ENCODE measurements at places on chromosomes 3 and 15.

DNA sequence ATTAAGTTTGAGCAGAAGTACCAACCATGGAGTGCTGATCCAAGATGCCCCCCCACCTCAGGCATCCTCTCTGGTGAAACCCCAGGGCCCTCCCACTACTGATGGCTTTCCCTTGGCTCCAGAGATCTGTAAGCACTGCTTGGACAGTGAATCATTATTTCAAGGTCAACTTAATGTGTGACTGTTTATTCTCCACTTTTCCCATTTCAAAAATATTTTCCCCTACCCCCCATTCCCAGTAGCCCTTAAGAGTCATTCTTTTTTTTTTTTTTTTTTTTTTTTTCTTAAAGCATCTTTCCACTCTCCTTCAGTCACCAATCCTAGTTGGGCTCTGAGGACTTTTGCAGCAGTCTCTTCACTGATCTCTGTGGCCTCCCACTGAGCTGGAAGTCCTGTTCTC, 82.6 kb downstream of the PCCB start:
- no peak for DNase-seq

DNA sequence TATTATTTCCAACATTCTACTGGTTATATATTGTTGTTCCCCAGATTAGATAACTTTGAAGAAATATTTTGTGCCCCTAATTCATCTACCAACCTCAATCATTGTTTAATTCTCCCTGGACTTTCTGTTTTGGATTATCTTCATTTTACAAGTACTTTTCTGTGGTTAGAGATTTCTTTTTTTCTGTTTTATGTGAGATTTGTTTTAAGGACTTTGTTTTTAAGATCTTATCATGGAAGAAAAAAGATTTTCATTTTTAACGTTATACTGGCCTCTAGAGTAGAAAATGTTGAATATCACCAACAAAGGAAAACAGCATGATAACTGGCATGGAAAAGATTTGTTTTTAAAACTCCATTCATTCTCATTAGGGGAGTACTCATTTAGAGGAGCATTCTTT, 210.9 kb upstream of the KCNMB2 start:
- DNase-seq = no peak

- no peak for DNase-seq
Measured at GRCh38 chr3:160968761-160969160, 136.4 kb downstream of the B3GALNT1 start.

DNA sequence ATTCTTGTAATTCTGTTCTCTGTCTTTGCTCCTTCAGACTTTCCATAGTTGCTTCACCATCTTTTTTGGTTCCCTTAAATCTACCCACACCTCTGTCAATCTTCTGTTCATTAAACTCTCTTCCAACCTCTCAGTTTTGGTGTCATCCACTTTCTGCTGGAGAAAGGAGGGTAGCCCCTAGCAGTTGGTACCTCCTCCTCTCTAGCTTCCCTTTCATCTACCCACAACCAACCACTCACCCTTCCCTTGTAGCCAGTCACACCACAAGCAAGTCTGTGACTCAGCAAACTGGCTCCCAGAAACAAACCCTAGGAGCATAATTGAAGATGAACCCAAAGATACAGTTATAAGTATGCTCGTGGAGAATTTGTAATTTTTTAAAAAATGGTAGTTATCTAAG, 318.6 kb downstream of the FHIT start:
- no peak for DNase-seq

DNA sequence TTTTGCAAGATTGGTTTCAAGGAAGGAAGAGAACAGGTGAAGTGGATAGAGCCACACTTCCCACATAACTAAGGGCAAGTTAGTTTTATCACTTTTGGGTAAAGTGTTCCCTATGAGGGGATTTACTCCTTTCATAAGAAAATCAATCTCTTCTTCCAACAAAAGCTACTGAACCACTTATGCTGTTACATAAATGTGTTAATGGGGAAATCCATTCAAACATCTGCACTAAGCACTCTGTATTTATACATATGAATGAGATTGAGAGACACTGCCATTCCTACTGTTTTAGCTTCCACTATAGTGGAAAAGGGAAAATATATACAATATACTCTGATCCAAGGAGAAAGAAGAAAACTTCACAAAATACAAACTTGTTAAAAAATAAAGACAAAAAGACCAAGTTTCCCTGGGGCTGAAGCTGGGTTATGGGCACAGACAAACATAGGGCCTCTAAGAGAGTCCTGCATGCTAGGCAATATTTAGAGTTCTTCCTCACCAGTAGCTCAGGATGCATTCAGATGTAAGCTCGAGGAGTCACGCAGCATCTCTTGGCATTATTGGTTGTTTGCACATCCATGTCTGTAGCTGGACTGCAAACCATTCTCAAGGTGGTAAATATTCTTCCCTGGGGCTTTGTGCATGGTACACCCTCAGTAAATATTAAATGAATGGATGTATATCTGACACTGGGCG, 454.2 kb downstream of the FGF12 start:
- DNase-seq = no peak

DNA sequence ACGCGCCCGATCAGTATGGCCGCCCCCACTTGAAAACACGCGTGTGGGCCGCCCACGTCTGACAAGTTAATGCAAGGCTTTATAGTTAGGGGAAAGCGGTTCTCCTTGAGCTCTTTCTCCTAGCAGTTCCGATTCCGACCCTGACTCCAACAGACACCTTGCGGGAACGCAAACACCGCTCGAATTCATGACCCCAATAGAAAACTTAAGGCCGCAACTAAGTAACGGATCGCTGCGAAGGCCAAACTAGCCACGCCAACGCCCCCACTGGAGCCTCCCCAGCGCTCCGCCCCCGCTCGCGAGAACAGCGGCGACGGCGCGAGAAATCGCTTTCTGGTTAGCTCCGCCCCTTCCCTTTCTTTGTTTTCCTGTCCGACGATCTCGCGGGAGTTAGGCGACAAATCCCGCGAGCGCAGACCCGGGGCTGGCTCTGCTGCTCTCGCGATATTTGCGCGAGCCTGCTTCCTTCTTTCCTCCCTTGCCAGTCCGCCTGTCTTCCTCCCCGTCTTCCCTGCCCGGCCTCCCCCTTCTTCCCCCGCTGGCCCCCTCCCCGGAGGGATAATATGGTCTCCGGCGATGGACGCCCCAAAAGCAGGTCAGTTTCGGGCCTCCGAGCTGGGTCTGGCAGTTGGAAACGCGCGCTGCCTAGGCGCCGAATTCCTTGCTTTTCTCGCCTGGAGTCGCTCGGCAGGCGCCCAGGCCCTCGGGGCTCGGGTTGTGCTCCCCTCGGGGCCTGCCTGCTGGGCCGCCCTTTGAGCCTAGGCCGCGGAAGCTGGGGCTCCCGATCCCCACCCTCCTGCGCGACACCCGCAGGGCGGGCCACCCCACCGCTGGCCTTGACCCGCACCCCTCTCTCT, at the start of gene IREB2:
TSS of gene IREB2 (plus strand) at position 455 of the 857 bp plus-strand sequence. CDS start at position 577, 122 bp downstream.
- DNase-seq = peak; percentile 99

DNA sequence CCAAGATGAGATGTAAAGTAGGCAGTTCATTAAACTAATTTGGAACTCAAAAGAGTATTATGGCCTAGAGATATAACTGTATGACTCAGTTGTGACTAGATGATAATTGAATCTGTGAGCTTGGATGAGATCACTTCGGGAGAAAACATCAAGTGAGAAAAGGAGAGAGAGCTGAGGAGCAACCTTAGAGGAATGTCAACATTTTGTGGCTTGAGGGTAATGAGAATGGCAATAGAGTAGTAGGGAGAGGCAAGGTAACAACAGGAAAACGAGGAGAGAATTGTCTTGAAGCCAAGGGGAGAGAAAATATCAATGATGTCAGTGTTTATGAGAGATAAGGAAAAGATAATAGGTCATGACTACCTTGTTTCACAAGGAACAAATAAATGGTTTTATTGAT, 580.2 kb downstream of the NLGN1 start:
- no peak for DNase-seq

- DNase-seq = no peak
Measured at GRCh38 chr3:42572278-42572677, 9.5 kb downstream of the SEC22C start.

DNA sequence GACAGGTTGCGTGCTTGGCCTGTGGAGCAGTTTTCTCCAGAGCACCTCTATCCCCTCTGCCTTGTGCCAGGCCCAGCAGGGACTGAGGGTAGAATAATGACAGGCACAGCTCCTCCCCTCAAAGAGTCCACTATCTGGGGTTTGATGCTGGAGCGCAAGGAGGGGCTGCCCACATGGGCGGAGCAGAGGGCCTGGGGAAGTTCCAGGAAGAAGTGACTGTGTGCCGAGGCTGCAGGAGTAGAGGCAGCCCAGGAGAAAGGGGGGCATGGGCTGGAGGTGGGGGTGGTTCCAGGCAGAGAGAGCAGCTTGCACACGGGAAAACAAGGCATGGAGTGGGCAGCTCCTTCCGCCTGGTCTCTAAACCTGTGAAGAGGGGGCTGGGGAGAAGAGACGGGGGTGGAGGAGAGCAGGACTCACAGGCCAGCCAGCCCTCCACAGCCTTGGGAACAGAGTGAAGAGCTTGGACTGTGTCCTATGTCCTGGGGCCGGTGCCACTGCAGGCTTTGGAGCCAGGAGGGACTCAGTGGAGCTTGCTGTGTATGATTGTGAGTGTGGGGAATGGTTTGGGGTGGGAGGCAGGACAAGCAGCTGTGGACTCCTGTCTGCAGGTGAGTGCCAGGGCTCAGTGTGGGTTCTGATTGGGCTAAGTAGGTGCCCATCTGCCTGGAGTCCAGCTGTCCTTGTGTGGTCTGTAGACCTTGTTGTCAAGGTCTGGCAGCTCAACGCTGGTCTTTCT, 48.1 kb downstream of the APBA2 start:
- DNase-seq = no peak

- DNase-seq = no peak
Measured at GRCh38 chr15:60395276-60396011, 2.3 kb downstream of the ANXA2 start.

DNA sequence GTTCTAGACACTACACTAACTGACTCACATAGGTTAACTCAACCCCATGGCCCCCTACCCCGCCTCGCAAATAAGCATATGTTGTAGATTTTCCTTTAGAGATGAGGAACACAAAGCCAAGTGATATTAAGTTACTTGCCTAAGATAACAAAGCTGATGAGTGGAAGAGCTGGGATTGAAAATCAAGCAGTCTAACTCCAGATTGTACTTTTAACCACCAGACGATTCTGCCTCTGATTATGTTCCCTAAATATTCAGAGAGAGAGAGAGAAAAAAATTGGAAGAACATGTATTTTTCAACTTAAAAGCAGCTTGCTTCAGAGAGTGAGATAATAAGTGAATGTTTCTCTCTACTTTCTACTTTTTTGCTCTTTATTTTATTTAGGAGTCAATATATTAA, 66.9 kb upstream of the THBS1 start:
- no peak for DNase-seq

GRCh38 chr15:27863000-27863399, 236.1 kb downstream of the OCA2 start:
- no peak for DNase-seq

DNA sequence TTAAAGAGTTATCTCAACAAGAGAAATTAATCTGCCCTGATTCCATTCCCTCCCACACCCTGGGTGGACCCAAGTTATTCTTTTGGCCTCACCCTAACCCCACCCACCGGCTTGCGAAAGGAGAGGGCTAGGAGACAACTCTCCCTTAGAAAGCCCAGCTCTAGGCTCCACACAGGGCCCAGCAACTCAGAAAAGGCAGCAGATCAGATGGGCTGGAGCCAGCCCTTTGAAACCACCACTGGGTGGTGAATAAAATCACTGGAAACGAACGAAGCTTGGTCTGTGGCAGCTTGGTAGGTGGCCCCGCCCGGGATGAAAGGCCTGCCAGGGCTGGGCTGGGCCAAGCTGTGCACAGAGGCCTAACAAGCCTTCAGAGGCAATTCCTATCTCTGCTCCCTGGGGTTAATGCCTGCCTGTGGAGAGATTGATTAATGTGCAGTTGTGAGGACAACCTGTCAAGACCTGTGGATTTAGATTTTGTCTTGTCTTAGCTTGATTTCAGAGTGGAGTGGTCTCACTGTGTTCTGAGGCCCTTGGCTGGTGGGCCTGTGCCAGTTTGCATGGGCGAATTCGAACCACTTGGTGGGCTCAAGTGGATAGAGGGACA, 38.8 kb downstream of the BHLHE40 start:
- DNase-seq = no peak

GRCh38 chr3:49222002-49222401, 50.6 kb downstream of the KLHDC8B start:
- no peak for DNase-seq

- DNase-seq = peak; percentile 81
Measured at GRCh38 chr15:67085818-67086636, 20.6 kb downstream of the SMAD3 start.

- no peak for DNase-seq
Measured at GRCh38 chr3:187744169-187745151, 808 bp downstream of the BCL6 start.

DNA sequence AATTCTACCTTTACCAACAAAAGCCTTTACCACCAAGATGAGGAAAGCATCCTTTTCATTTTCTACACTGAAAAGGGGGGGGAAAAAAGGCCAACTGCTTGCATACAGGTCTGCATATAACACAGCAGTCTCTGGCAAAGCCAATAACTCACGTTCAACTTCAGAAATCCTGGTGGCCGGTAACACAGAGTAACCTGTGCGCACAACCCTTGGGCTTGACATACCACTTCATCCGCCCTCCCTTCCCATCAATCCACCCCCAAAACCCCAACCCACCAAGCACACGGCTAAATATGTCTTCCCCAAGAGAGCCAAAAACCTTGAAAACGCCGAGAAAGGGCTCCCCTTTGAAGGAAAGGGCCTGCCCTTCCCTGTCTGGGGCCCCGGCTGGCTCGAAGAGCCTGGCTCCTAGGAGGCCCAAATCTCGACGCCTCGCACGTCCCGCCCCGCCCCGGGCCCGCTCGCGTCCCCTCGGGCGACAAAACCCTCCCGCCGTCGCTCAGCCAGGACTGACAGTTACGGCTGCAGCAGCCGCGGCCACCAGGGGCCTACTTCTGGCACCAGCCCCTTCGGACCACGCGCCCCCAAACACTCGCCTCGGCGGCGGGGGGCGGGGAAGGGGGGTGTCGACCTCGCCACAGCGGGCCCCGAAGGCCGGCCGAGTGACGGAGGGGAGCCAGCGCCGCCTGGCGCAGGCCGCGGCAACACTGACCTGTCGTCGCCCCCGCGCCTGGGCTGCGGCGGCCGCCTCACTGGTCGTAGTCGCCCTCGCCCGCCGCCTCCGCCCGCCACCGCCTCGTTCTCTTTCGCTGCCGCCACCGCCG, 835 bp downstream of the UBE3A start:
- DNase-seq = peak; percentile 86
